ENCODE measurements at places on chromosomes 4 and X. TPM values are rescaled to one million over a fixed set of nuclear protein-coding genes. Genes with fewer than 3 reads are reported as not detected.

The CXCL11 gene
- 4.5 TPM for total RNA-seq

The CT55 gene
- total RNA-seq, result 50.9 TPM

The BBS7 gene
- total RNA-seq, result 20.2 TPM

The VSIG1 gene
- total RNA-seq, result not detected

The BEX5 gene
- total RNA-seq, result 1.3 TPM

The PWWP3B gene
- not detected for total RNA-seq

The SERTM2 gene
- total RNA-seq, result not detected

The CSAG3 gene
- total RNA-seq, result 12.7 TPM

The ADH7 gene
- total RNA-seq, result not detected

DNA sequence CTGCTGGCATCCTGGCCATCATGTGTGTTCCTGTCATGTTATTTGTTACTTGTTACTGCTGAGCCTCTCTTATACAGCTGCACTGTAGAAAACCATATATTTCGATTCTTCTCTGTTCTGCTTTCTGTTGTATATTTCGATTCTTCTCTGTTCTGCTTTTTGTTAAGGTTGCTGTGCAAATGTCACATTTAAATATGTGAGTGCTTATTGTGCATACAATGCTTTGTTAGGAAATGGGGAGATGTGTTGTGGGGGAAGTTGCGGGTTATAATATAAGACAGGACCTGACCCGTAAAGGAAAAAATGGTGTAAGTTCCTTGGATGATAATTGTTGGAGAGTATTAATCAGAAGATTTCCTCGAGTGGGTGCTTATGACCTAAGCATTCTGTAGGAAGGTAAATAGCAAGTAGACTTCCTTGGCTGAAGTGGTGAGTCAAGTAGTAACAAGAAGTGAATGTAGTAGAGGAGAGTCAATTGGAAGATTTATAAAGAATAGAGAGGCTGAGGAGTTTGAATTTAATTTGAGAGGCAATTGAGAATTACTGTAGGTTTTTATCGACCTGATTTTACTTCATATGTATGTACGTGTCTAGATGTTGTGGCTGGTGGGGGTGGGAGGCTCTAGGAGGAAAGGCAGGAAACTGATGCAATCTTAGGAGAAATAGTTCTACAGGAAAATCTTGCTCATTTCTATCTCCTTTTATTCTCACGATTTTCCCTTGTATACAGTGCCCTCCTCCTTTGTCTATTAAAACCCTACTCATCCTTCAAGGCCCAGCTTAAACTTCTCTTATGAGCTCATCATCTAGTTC, 8.5 kb downstream of the OGT start:
- peaks cover 3% of the 10 kb centered on the region for H3K4me1 ChIP-seq
- DNase-seq, result no peak
- H3K4me3 ChIP-seq, result no peak overlapping the region
- no peaks in the 10 kb centered on the region for H3K27me3 ChIP-seq

GRCh38 chr4:72205298-72205697, 173.5 kb downstream of the NPFFR2 start:
- no peak overlapping the region for H3K4me3 ChIP-seq
- H3K4me1 ChIP-seq, result no peaks in the 10 kb centered on the region
- no peak for DNase-seq
- no peaks in the 10 kb centered on the region for H3K27me3 ChIP-seq
- no peaks in the 10 kb centered on the region for H3K36me3 ChIP-seq
- H3K27ac ChIP-seq, result no peak overlapping the region

DNA sequence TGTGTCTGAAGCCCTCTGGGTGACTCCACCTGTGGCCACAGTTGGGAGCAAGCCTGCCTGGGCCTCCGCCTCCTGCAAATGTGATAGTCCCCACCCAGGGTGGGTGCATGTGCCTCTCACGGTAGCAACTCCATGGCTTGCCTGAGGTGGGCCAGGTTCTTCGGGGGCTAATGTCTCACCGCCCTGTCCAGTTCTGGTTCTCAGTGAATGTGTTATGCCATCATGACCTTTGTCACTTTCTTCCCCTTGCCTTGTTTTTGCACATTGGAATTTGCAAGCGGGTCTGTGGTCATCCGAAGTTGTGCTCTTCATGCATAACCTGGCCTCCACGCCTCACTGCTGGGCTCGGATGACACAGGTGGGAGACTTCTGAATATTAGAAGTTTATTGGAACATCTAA, 39.7 kb downstream of the SHROOM2 start:
- no peaks in the 10 kb centered on the region for H3K4me1 ChIP-seq
- H3K27me3 ChIP-seq, result peaks cover 2% of the 10 kb centered on the region
- no peak overlapping the region for H3K27ac ChIP-seq
- DNase-seq, result no peak
- no peak overlapping the region for H3K4me3 ChIP-seq

- no peaks in the 10 kb centered on the region for H3K27me3 ChIP-seq
- H3K36me3 ChIP-seq, result no peaks in the 10 kb centered on the region
- DNase-seq, result no peak
- no peak overlapping the region for H3K4me3 ChIP-seq
- H3K27ac ChIP-seq, result no peak overlapping the region
Observed at GRCh38 chrX:46642145-46642544, 68.6 kb downstream of the CHST7 start.

DNA sequence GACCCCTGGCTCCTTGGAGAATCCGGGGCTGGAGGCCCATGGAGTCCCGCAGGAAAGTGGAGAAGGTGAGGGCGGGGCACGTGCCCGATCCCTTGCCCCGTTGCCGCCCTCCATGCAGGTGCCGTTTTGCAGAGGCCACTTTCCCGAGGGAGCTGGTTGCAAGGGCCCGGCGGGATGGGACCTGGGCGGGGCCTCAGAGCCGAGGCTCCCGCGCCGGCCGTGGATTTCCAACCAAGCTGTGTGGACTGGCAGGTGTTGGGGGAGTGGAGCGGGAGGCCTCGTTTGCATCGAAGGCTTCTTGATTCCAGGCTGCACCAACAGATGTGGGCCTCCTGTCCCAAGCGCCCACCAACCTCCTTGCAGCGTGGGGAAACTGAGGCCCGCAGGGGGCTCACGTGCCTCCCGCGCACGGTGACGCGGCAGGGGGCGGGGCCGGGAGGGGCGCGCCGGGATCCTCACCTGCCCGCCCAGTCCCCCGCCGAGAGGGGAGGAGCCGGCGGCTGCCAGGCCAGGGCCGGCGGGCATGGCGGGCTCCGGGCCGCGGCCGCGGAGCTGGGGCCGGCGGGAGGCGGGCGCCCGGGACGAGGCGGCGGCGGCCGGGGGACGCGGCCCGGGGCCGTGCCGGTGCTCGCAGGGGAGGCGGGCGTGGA, 24.9 kb downstream of the SH3BP2 start:
- no peak overlapping the region for H3K27ac ChIP-seq
- H3K4me3 ChIP-seq, result no peak overlapping the region
- H3K36me3 ChIP-seq, result no peaks in the 10 kb centered on the region
- H3K27me3 ChIP-seq, result no peaks in the 10 kb centered on the region
- H3K4me1 ChIP-seq, result peaks cover 14% of the 10 kb centered on the region

DNA sequence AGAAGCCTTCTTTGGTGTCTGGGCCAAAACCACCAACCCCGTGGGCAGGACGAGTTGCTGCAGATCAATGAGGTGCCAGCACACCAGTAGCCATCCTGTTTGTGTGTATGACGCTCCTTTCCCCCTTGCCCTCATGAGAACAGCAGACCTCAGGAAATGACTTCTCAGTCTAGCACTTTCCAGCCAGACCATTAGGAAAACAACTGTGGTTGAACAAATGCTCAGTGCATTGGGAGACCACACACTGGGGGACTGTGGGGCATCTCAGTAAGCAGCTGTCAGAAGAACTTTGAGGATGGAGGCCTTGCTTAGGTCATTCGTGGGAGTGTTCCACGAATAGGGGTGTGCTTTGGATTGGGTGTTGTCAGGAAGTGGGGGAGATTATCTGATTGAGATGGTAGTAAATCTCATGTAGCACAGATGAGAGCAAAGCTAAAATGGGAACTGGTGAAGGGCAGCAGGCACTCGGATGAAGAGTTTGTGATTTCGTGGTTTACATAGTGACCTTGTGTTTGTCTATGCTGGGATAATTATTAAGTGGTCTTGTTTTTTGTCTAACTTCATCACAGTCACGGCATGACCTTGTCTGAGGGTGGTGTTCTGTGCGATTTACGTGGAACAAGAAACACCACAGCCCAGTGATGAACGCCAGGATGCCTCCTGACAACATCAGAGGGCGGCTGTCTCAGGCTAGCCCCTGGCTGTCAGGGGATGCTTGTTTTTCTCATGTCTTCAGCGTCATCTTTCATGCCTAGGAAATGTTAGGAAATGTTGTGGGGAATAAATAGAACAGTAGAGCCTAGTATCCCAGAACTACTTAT, 70.1 kb downstream of the USP46 start:
- H3K4me3 ChIP-seq, result no peak overlapping the region
- H3K27me3 ChIP-seq, result no peaks in the 10 kb centered on the region
- no peak overlapping the region for H3K27ac ChIP-seq

GRCh38 chrX:5242091-5242790, 986.4 kb downstream of the NLGN4X start:
- no peak for DNase-seq
- no peaks in the 10 kb centered on the region for H3K27me3 ChIP-seq
- H3K36me3 ChIP-seq, result no peaks in the 10 kb centered on the region
- no peak overlapping the region for H3K27ac ChIP-seq
- no peaks in the 10 kb centered on the region for H3K4me1 ChIP-seq

GRCh38 chr4:6731318-6731675, 15.3 kb downstream of the BLOC1S4 start:
- peak overlapping the region; percentile 10 for H3K4me3 ChIP-seq
- H3K4me1 ChIP-seq, result peaks cover 62% of the 10 kb centered on the region
- H3K36me3 ChIP-seq, result no peaks in the 10 kb centered on the region
- H3K27ac ChIP-seq, result peak overlapping the region; percentile 93

- H3K36me3 ChIP-seq, result peaks cover 52% of the 10 kb centered on the region
- H3K4me1 ChIP-seq, result peaks cover 66% of the 10 kb centered on the region
- no peak overlapping the region for H3K4me3 ChIP-seq
- DNase-seq, result no peak
Observed at GRCh38 chrX:153928846-153929245, 2.8 kb upstream of the ARHGAP4 start.

DNA sequence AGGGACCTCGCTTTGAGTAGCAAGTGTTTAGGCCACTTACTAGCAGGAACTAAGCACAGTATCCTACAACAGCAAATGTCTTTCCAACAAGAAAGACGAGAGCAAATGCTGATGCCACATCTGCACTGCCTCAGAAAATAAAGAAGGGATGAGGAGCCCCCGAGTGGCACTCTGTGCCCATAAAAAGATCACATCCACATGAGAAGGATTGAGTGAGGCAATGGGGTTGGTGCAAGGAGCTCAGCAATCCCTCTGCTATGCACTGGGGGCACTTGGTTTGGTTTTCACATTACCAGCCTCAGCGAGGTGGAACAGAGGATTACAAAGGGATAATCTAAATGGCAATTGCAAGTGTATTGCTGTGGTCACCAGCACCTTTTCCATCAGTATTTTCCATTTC, 252.8 kb upstream of the SLC7A11 start:
- H3K36me3 ChIP-seq, result no peaks in the 10 kb centered on the region
- no peak overlapping the region for H3K27ac ChIP-seq
- H3K4me1 ChIP-seq, result no peaks in the 10 kb centered on the region
- DNase-seq, result peak; percentile 11

DNA sequence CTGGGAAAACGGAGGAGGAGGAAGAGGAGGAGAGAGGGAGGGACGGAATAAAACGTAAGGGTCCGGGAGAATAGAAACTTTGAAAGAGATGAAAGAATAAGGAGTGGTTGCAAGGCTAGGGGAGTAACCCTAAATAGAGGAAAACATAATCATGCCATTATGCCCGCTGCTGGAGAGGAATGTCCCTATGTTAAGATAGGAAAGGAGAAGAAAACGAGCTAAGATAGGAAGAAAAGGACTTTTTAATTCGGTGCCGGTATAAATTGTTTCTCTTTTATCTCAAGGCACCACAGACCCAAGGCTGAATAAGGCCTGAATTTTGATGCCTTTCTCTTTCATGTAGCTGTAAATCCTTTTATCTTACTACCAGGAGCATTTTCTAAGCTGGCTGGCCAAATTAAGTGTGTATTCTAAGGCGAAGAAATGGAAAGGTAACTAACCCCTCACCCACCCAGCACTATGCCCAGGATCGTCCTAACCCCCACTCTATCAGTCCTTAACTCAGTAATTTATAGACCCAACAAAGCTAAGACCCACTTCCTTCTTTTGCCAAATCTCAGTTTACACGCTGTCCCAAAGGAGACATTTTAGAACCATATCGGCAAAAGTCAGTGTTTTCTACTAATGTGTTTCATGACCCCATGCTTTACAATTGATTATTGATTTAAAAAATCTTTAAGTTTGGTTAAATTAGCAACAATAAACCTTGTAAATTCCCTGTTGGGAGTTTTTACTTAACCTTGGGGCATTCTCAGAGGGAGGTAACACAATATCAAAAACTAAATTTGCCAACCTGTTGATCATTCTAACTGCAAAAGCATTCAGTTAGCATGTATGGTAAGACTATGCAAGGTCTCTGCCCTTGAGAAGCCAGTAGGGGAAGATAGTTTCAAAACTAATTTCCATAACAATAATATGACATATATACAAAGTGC, 1.1 kb upstream of the CUL4B start:
- H3K4me3 ChIP-seq, result peak overlapping the region; percentile 80
- DNase-seq, result no peak
- H3K27me3 ChIP-seq, result no peaks in the 10 kb centered on the region
- peaks cover 11% of the 10 kb centered on the region for H3K4me1 ChIP-seq
- H3K36me3 ChIP-seq, result peaks cover 12% of the 10 kb centered on the region

- no peaks in the 10 kb centered on the region for H3K36me3 ChIP-seq
- no peak for DNase-seq
- H3K4me3 ChIP-seq, result no peak overlapping the region
Observed at GRCh38 chr4:177558995-177559394, 116.8 kb upstream of the AGA start.

DNA sequence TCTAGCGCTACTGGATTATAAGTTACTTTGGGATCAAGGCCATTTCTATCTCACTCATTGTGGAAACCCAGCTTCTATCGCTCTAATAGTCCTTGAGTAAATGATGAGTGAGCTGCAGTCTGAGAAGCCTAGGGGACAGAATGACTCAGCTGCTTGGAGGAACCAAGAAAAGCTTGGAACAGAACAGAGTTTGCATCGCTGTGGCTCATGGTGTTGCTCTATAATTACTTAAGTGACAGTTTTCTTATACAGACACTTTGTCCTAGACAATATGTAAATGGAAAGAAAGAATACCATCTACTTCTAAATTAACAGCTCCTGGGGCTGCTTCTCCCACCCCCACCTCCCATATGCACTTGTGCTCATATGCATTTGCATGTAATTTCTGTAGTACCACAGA, 156.9 kb downstream of the SLIT2 start:
- no peaks in the 10 kb centered on the region for H3K36me3 ChIP-seq
- H3K27ac ChIP-seq, result no peak overlapping the region
- H3K4me3 ChIP-seq, result no peak overlapping the region
- DNase-seq, result no peak

DNA sequence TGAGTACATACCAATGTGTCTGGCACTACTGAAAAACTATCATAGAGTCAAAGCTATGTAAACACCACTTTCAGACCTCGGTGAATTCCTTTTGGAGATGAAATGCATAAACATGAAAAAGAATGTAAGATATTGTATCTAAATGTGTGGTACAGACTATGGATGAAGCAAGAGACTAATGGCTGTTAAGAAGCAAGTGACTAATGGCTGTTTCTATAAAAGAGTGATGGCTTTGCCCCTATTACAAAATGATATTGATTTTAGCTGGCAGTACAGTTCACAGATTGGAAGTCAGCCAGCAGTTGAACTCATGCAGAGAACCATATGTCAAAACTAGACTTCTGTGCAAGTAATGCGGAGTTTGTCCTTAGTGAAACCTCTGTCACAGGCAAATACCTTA, 359.3 kb downstream of the GRXCR1 start:
- no peaks in the 10 kb centered on the region for H3K27me3 ChIP-seq
- H3K4me1 ChIP-seq, result no peaks in the 10 kb centered on the region
- H3K36me3 ChIP-seq, result no peaks in the 10 kb centered on the region
- H3K27ac ChIP-seq, result no peak overlapping the region
- no peak for DNase-seq

GRCh38 chr4:142091085-142091513, 454.7 kb downstream of the IL15 start:
- no peaks in the 10 kb centered on the region for H3K27me3 ChIP-seq
- no peak overlapping the region for H3K4me3 ChIP-seq
- no peak for DNase-seq

All from K562 (cell line).